T-helper 2 cell treated with Interferon-gamma antibody and Interleukin-4, amounts not matched to agents 5 μg/mL and 100 μg/mL, for 36 hours (primary cell): ENCODE measurements at places on chromosomes 5 and 9.

- H3K4me1 ChIP-seq = no peaks in the 10 kb centered on the region
- H3K27me3 ChIP-seq = no peaks in the 10 kb centered on the region
- H3K4me3 ChIP-seq = no peak overlapping the region
- DNase-seq = peak; percentile 21
- no peak overlapping the region for H3K27ac ChIP-seq
Observed at GRCh38 chr5:33588654-33589372, 148.0 kb downstream of the TARS1 start.

DNA sequence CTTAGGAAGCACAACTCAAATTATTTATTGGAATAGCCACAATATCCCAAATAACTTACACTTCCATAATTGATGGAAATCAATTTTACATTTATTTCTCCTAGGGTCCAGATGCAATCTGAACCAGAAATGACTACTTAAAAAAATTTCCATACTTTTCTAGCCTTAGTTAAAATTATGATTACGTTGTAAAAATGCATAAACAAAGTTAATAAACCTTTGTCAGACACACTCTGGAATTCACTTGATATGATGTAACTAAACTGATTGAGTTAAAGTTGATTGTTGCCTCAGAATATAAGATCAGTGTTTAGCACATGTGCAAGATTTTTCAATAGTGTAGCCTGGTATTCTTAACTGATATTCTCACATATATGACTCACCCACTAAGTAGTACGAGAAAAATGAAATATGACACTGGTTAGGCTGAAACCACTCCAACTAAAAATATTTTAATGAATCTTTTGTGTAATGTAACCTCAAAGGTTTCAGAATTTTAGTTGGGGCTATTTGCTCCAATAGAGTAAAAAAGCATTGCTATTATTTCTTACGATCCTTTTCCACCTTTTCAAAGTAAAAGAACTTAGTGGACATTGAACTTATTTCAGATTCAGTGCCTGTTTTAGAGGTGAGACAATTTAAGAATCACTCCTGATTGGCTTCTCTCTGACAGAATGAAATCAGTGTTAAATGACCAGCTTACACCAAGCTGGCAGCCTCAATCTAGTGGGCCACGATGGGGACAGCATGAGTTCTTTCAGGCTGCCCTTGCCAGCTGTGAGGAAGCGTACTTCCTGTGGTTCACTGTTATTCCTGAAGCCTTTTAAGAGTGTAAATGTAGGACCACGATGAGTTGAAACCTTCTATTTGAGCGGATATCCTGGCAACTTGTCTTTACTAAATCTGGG, 277.2 kb upstream of the CDH9 start:
- H3K4me3 ChIP-seq = no peak overlapping the region
- DNase-seq = no peak
- no peaks in the 10 kb centered on the region for H3K36me3 ChIP-seq
- H3K4me1 ChIP-seq = no peaks in the 10 kb centered on the region
- no peak overlapping the region for H3K27ac ChIP-seq
- no peaks in the 10 kb centered on the region for H3K27me3 ChIP-seq

- no peak overlapping the region for H3K27ac ChIP-seq
- H3K27me3 ChIP-seq = peaks cover 2% of the 10 kb centered on the region
- no peak overlapping the region for H3K4me3 ChIP-seq
- H3K4me1 ChIP-seq = peaks cover 7% of the 10 kb centered on the region
Observed at GRCh38 chr9:125850763-125851162, 103.6 kb downstream of the PBX3 start.

DNA sequence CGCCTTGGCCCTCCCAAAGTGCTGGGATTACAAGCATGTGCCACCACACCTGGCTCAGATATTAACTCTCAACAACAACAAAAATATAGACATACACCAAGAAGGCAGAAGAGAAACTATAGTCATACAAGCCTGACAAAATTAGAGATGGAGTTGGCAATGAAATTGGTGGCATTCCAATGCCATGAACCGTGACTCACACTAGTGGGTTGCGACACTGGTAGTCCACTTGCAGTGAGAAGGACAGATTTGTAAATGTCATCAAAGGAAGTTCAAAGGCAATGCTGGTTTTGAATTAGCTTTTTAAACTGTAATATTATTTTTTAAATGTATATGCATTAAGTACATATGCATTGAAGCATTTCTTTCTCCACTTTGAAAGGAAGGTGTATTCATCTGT, 8.5 kb upstream of the DNAJC25 start:
- no peaks in the 10 kb centered on the region for H3K36me3 ChIP-seq
- H3K4me3 ChIP-seq = no peak overlapping the region
- H3K4me1 ChIP-seq = no peaks in the 10 kb centered on the region
- H3K27me3 ChIP-seq = peaks cover 19% of the 10 kb centered on the region

- H3K27me3 ChIP-seq = peaks cover 6% of the 10 kb centered on the region
- H3K4me3 ChIP-seq = no peak overlapping the region
- no peak overlapping the region for H3K27ac ChIP-seq
- no peaks in the 10 kb centered on the region for H3K36me3 ChIP-seq
- H3K4me1 ChIP-seq = peaks cover 3% of the 10 kb centered on the region
- DNase-seq = no peak
Observed at GRCh38 chr9:111842313-111842712, 47.6 kb upstream of the SHOC1 start.

DNA sequence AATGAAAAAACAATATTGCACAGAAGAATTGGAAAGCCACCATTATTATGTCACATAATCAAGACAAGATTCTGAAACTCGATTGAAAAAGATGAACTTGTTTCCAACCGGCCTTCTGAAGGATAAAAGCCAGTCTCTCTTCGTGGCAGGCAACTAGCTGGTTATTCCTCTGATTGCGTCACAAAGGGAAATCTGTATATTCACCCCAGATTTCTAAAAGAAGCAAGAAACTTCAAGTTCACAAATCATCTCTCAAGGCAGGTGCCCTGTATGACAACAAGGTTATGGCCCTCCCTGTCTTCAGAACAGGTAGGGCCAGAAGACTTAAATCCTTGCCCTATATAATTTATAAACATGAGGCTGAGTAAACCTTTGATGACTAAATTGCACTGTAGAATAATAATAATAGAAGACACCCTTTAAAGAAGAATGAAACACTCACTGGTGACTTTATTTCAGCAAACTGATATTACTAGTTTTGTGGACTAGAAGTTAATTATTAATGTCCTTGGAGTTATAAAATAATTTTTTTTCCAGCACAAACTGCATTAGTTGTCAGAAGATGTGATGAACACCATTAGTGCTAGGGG, 2.9 kb upstream of the KLF4 start:
- no peaks in the 10 kb centered on the region for H3K36me3 ChIP-seq
- DNase-seq = no peak

DNA sequence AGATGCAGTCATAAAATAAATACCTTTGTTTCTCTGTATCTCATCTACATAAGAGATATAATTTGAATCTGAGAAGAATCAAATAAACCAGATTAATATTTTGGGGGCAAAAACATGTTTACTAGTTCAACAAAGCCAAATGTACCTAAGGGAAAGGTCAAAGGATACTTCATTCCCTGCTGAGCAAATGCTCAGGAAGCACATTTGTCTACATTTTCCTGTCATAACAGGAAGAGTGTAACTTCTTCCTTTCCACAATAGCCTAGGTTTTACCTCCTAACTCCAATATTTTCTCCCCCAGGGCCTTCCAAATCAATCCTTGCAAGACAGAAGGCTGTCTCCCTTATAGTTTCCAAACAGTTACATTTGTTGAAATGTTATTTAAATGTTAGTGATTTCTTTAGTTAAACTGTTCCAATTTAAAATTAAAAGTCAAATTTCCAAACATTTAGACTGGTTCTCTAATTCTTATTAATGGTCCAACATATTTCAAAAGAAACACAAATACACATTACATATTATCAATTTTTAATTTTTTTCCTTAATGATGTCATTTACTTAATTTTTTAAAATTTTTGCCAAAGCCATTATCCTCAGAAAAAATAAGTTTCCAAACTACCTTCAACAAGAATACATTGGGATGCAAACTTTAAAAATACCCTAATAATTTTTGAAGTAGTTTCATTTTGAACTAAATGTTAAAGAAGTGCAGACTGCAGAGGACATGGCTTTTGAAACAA, 67.8 kb downstream of the MEF2C start:
- no peak overlapping the region for H3K27ac ChIP-seq
- no peaks in the 10 kb centered on the region for H3K36me3 ChIP-seq
- DNase-seq = no peak
- H3K27me3 ChIP-seq = peaks cover 9% of the 10 kb centered on the region
- no peak overlapping the region for H3K4me3 ChIP-seq

GRCh38 chr5:27701931-27702903, 663.8 kb upstream of the CDH9 start:
- no peaks in the 10 kb centered on the region for H3K36me3 ChIP-seq
- no peaks in the 10 kb centered on the region for H3K27me3 ChIP-seq

GRCh38 chr9:98162613-98163012, 29.8 kb downstream of the CORO2A start:
- H3K27me3 ChIP-seq = no peaks in the 10 kb centered on the region
- peaks cover 14% of the 10 kb centered on the region for H3K4me1 ChIP-seq
- no peak overlapping the region for H3K27ac ChIP-seq
- no peaks in the 10 kb centered on the region for H3K36me3 ChIP-seq

DNA sequence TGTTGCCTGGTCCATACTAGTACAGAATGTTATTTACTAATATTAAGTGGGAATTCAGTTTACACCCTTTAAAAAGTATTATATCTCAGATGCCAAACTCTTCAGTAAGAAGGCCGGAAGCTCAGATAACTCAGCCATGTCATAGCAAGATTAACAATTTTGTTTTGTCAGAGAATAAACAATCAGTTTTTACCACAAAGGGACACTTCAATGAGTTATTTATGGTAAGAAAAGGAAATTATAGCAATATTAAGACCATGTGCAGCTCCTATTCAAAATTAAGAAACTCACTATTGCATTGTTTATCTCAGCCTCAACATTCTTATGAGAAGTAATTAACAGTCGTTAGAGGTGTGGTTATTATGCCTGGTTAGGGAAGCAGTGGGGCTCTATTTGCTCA, 13.1 kb upstream of the ARL15 start:
- H3K4me3 ChIP-seq = no peak overlapping the region
- peaks cover 8% of the 10 kb centered on the region for H3K4me1 ChIP-seq
- no peak overlapping the region for H3K27ac ChIP-seq
- H3K27me3 ChIP-seq = peaks cover 28% of the 10 kb centered on the region

GRCh38 chr5:124576848-124577409, 169.5 kb downstream of the ZNF608 start:
- H3K27me3 ChIP-seq = peaks cover 5% of the 10 kb centered on the region
- H3K4me3 ChIP-seq = no peak overlapping the region
- H3K4me1 ChIP-seq = no peaks in the 10 kb centered on the region
- H3K36me3 ChIP-seq = no peaks in the 10 kb centered on the region
- H3K27ac ChIP-seq = no peak overlapping the region

GRCh38 chr5:172789687-172790495, 18.9 kb upstream of the DUSP1 start:
- H3K36me3 ChIP-seq = no peaks in the 10 kb centered on the region
- H3K27ac ChIP-seq = no peak overlapping the region
- H3K4me3 ChIP-seq = no peak overlapping the region
- H3K27me3 ChIP-seq = no peaks in the 10 kb centered on the region
- H3K4me1 ChIP-seq = no peaks in the 10 kb centered on the region
- no peak for DNase-seq
